ENCODE measurements at places on chromosomes 6 and 20. TPM values are rescaled to one million over a fixed set of nuclear protein-coding genes. Genes with fewer than 3 reads are reported as not detected.

Gene DEFB110
- not detected for total RNA-seq

Gene ENPP3
- 0.25 TPM for total RNA-seq

Gene CDSN
- total RNA-seq: not detected

Gene PPARD
- total RNA-seq: 4.2 TPM

Gene REPS1
- total RNA-seq: 72.5 TPM

Gene SRSF12
- total RNA-seq: 27.5 TPM

Gene C20orf96
- total RNA-seq: 11.1 TPM

Gene ZSCAN16
- total RNA-seq: 6.9 TPM

Measured in temporal lobe (tissue), 4 donors.